ENCODE measurements at places on chromosomes 16 and 17. TPM values are rescaled to one million over a fixed set of nuclear protein-coding genes. Genes with fewer than 3 reads are reported as not detected.

The DNAAF1 gene
- total RNA-seq: not detected

The CACNG3 gene
- total RNA-seq: not detected

The OR1E1 gene
- total RNA-seq: not detected

GRCh38 chr16:69367980-69368379 lies 16.4 kb upstream of the TMED6 start:
- H3K4me3 ChIP-seq: no peak overlapping the region
- no peaks in the 10 kb centered on the region for H3K36me3 ChIP-seq
- DNase-seq: no peak
- no peaks in the 10 kb centered on the region for H3K27me3 ChIP-seq

- no peaks in the 10 kb centered on the region for H3K4me1 ChIP-seq
- no peak overlapping the region for H3K27ac ChIP-seq
- no peak for DNase-seq
- H3K27me3 ChIP-seq: peaks cover 6% of the 10 kb centered on the region
- H3K36me3 ChIP-seq: no peaks in the 10 kb centered on the region
These were observed 1.9 kb downstream of the CDH11 start for GRCh38 chr16:65119901-65120401.

Data from Peyer's patch (tissue), 4 donors.